NCI-H1105 treated with DMSO at 0.1 percent for 48 hours (cell line): ENCODE measurements at places on chromosomes 4 and X.
A peak's percentile ranks its signal among the peaks of the same experiment; 100 is the strongest.

DNA sequence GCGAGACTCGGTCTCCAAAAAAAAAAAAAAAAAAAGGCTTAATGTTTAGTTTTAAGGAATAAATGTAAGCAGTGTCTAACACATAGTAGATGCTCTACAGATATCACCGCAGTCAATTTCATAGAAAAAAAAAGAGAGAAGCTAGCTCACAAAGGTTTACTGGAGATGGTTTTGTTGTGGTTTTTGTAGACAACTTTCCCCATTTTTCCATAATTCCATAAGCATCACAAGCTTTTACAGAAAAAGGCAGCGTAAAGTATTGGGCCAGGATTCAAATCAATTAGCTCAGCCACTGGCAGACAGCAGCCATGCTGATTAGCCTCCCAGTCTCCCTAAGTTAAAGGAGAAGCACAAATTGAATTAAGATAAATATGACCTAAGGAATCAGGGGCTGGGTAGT, 1.5 kb downstream of the GRSF1 start:
- peak; percentile 1 for DNase-seq

DNA sequence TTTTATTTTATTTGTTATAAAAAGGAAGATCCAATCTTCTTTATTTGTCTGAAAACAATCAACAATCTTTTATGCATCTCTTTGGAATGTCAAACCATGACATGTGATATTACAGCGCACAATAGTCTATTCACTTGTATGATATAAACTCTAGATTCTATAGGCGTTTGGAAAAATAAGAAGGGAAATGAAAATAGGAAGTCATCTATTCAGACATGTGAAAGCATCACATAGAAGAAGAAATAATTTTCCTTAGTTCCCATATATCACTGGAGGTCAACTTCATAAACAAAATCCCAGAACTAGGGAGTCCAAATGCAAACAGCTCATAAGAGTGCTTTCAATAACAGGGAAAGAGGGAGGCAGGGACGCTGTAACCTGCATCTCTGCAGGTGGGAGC, 139.5 kb upstream of the RASGEF1B start:
- DNase-seq: no peak

- no peak for DNase-seq
Measured at GRCh38 chr4:60724623-60725022, 475.5 kb upstream of the ADGRL3 start.

GRCh38 chrX:118525174-118525730, 29.6 kb downstream of the DOCK11 start:
- DNase-seq: no peak

- no peak for DNase-seq
Measured at GRCh38 chr4:184845367-184846021, 19.7 kb upstream of the ACSL1 start.

- DNase-seq: no peak
Measured at GRCh38 chrX:2632533-2633504, 58.3 kb upstream of the CD99 start.

GRCh38 chr4:153183146-153183545, 21.1 kb upstream of the TRIM2 start:
- no peak for DNase-seq

DNA sequence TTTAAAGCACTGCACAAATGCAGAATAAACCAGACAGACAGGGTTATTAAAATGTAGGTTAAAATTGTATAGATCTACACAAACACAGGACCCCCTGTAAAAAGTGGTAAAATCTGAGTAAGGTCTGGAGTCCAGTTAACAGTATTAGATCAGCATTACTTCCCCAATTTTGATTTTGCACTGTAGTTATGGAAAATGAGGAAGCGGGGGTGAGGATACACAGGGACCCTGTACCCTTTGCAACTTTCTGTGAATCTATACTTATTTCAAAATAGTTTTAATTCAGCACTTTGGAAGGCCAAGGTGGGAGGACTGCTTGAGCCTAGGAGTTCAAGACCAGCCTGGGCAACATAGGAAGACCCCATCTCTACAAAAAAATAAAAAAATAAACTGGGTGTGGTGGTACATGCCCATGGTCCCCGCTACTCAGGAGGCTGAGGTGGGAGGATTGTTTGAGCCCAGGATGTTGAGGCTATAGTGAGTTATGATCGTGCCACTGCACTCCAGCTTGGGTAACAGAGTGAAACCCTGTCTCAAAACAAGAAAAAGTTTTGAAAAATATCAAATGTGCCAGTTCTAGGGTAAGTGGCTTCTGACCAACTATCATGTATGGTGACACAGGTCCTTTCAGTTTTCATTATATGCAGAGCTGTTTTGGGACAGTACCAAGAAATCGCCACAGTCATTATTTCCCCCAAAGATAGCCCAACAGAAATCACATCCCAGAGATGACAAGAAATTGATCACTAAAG, 17.7 kb downstream of the SEL1L3 start:
- DNase-seq: no peak

GRCh38 chr4:178481564-178481963, 1039.3 kb upstream of the AGA start:
- DNase-seq: no peak

- no peak for DNase-seq
Measured at GRCh38 chr4:57159866-57160265, 49.7 kb upstream of the IGFBP7 start.

DNA sequence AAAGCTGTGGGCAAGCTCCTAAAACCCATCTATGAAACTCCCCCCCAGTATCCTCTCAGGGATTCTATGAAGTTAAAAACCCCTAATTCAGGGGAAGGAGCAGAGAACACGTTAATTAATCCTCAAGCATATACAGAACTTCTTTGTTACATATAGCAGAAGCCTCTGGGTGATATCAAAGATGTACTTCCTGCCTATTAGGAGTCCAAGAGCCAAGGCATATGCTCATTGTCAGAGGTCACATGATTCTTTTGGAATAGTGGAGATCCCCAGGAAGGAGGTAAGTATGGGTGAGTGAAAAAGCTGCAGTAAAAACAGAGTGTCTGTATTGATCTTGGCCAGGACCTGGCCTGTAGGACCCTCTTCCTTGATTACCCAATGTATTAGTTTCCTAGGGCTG, 2.9 kb upstream of the SPARCL1 start:
- DNase-seq: peak; percentile 15

GRCh38 chrX:118755633-118756032, 28.2 kb downstream of the IL13RA1 start:
- no peak for DNase-seq

- DNase-seq: no peak
Measured at GRCh38 chrX:21167494-21167893, 206.7 kb upstream of the CNKSR2 start.

DNA sequence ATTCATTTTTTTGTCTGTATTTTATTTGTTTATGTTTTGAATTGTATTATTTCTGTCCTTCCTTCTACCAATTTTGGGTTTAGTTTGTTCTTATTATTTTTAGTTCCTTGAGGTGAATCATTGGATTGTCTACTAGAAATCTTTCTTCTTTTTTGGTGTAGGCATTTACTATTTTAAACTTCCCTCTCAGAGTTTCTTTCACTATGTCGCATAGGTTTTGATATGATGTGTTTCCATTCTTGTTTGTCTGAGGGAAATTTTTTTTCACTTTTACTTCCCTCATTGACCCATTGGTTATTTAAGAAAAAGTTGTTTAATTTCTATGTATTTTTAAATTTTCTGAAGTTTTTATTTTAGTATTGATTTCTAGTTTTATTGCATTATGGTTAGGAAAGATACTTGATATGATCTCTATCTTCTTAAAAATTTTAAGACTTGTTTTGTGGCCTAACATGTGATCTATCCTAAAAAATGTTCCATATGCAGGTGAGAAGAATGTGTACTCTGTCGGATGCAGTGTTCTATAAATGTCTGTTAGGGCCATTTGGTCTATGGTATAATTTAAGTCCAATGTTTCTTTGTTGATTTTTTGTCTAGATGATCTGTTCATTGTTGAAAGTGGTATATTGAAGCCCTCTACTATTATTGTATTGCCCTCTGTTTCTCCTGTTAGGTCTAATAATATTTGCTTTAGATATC, 68.8 kb downstream of the IL15 start:
- DNase-seq: no peak

GRCh38 chrX:148024425-148025148, 43.5 kb downstream of the FMR1NB start:
- DNase-seq: no peak

DNA sequence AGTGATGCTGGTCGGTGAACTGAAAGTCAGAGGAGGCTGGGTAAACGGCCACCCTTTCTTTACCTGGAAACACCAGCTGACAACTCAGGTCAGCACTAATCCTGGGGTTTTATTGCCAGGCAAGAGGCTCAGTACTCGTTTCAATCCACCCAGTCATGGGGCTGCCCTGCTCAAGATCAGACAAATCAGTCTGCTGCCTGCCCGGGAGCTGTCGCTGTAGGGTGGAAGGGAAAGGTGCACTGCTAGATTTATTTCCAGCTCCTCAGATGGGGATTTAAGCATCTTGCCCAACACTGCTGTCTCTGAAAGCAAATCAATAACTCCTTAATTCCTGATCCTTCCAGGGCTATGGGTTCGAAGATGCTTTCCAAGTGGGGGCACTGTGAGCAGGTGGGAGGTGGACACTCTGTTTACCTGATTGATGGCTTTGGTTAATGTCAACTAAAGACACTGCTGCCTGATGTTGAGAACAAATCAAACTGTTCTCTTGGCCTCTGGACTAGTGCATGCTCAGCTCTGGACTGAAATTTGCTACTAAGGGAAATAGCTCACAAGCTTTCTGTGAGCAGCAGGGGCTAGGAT, 59.3 kb downstream of the PHKA2 start:
- no peak for DNase-seq

DNA sequence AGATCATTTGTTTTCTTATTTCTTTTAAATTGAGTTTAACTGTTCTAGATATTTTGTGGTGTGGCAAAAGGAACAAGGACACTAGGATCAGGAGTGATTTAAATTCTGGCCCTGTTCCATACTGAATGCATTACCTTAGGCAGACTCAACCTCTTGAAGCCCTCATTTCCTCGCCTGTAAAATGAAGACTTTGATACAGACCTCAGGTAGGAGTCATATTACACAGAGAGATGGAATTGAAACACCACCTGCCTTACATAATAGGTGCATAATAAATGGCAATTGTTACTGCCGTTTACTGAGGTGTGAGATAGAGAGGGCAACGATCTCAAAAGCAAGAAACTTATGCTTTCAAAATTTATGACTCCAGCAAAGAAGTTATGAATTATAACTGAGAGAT, 28.2 kb upstream of the RASSF6 start:
- DNase-seq: peak; percentile 95

GRCh38 chr4:11765849-11766453, 337.3 kb upstream of the HS3ST1 start:
- peak; percentile 12 for DNase-seq

GRCh38 chr4:89788206-89789072, 48.5 kb downstream of the SNCA start:
- DNase-seq: no peak

- DNase-seq: peak; percentile 6
Measured at GRCh38 chr4:94256828-94257227, 49.2 kb downstream of the SMARCAD1 start.

- DNase-seq: no peak
Measured at GRCh38 chr4:84384801-84385200, 114.3 kb downstream of the NKX6-1 start.

DNA sequence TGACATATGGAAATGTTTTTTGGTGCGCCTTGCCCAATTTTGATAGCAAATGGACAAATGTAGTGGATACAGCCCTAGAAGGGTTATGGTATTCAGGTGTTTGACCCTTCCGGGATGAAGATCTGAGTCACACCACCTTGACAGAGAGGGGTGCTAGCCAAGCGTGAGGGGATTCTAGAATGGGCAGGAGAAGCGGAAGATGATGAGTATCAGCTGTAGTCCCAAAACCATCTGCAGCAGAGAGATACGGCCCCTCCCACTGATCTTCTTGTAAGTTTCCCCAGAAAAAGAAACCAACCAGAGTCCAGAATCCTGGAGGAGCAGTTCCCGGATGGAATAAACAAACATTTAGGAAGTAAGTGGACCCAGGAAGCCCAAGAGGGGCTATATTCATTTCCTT, 18.1 kb downstream of the DCHS2 start:
- no peak for DNase-seq

DNA sequence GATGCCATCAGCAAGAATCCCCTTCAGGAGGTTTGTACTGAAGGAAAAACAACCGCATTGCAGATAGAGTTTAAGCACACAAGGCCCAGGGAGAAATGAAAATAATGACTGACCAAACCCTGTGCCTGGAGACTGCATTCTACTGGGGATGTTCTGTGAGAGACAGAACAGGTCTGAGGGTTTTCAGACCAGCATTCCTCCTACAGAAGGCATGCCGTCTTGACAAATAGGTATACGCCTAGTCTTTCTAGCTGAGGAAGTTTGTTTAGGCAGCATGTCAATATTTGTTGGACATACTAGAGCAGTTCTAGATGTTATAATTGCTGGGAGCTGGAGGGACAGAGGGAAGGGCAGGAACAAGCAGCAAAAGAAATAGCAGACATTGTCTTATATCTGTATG, 68.4 kb upstream of the SCOC start:
- DNase-seq: no peak

DNA sequence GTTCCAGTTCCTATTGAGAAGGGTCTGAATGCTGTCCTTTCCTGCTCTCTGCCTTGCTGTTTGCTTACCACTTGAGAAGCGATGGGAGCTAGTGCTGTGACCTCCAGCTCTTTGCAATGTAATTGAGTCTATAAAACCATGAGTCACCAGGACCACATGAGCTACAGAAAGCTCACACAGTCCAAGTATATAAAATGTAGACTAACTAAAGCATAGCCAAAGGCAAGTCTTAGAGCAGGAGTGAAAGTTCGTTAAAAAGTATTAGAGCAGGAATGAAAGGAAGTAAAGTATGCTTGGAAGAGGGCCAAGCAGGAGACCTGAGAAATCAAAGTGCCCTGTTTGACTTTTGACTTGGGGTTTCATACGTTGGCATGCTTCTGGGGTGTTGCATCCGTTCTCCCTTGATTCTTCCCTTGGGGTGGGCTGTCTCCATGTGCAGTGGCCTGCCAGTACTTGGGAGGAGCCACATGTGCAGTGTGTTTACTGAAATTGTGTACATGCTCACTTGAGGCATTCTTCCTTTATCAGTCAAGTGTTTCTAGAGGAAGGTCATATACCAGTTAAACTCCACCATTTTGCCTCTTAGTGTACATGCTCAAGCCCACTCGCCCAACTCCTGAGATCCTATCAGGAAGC, 71.3 kb upstream of the KIT start:
- DNase-seq: no peak

GRCh38 chrX:68498044-68498507, 775 bp upstream of the YIPF6 start:
- no peak for DNase-seq

DNA sequence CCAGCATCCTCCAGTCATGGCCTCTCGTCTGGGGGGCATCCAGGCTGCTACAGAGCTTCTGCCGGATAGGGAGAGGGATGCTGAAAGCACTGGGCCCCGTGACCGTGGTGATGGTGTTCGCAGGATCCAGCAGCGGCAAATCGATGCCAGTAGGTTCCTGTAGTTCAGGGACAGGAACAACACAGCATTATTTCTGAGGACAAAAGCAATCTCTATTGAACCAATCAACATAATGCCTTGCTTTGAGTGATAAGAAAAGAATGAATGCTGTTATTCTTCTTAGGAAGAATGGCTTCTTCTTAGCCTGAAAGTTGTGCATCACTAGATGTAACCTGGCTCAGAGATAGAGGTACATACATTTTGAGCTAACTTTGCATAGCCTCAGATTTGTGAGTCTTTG, 378.6 kb downstream of the UNC5C start:
- no peak for DNase-seq
